Activated CD4-positive, alpha-beta T cell treated with anti-CD3 and anti-CD28 coated beads, Interleukin-2, amount 10 ng/mL, durations not matched to agents 24 days and 14 days (primary cell): ENCODE measurements at places on chromosomes 2 and 18. TPM values are rescaled to one million over a fixed set of nuclear protein-coding genes. Genes with fewer than 3 reads are reported as not detected.

DNA sequence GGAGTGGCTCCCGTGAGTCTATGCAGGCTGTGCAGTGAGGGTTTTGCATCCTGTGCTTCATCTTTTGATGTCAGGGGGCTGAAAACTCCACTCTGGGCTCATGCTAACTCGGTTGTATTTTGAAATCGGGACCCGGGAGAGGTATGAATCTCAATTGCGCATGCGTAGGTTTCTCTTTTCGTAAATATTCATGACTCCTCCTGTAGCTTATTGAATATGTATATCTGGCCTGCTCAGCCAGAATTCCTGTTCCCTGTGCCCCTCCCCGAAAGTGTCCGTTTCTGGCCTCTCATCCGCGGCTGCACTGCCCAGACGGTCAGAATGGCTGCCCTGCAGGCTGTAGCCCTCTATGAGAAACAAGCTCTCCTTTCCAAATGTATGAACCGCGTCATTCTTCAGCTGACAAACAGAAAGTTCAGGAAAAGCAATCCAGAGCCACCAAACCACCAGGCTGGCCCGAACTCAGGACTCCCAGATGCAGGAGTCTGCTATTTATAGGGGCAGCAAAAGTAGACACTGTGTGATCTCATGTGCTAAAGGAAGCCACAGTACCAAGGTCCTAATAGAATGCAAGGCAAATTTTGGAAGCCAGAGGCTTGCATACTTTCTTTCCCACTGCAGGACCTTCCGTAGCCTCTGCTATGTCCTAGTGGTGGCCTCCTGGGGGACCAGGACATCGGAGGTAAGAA is 41.7 kb downstream of the AKAIN1 start:
- DNase-seq, result no peak

GRCh38 chr2:162379719-162380580 is 36.0 kb downstream of the GCA start:
- no peak for DNase-seq

DNA sequence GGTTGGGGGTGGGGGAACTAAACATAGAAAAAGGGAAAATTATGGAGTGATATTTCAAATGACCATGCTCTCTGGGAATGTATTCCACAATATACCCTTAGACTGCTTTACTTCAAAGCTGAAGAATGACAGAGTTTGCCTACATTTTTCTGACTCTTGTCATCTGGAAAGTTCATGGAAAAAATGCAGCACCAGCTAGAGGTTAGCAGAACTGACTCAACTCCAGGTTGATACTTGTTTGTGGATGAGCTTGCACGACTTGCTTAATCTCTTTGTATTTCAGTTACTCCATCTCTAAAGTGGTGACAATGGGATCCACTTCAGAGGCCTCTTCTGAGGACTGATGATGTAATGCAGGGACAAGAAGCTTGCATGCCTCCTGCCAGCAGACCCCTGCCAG is 824.0 kb upstream of the ID2 start:
- DNase-seq, result peak; percentile 51

DNA sequence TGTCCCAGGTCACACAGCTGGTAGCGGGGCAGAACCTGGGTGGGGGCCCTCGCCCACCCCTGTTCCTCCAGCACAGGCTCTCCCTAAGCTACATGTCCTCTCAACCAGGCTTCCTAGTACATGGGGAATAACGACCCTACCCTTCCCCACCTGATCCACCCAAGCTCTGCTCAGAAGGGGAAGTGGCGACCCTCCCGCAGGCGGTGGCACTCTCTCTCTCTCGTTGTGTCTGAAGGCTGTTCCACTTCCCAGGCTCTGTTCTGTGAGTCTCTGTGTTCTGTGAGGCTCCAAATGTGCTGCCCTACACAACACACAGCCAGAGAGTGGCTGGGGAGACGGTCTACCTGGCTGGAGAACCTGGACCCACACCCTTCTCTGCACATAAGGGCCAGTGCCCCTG is 135.8 kb downstream of the COPS8 start:
- no peak for DNase-seq

DNA sequence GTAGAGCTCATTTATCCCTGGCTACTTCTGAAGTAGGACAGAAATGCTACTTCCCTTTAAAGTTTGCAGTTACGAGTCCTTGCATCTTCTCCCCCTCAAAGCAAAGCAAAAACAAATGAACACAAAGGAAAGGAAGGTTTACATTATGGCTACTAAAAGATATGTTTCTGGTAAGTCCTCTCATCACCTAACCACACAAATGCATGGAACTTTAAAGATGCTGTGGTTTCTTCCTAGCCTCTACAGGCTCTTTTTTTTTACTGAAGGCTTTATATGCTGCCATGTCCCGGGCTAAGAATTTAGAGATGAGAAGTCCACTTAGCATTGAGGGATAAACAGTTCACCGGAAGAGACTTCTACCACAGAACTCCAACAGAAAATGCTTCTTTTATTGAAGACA is 291.2 kb downstream of the SS18 start:
- DNase-seq, result no peak

HOXD13 gene
- total RNA-seq, result not detected in 2 replicates

MATN3 gene
- not detected in 2 replicates for total RNA-seq
